Liver (tissue), 10 donors: ENCODE measurements at places on chromosomes 4 and X.
A peak's percentile ranks its signal among the peaks of the same experiment; 100 is the strongest.

GRCh38 chr4:15364183-15364582, 63.6 kb upstream of the C1QTNF7 start:
- no peak for DNase-seq

GRCh38 chr4:183157215-183157614, 58.2 kb downstream of the WWC2 start:
- DNase-seq, result no peak

DNA sequence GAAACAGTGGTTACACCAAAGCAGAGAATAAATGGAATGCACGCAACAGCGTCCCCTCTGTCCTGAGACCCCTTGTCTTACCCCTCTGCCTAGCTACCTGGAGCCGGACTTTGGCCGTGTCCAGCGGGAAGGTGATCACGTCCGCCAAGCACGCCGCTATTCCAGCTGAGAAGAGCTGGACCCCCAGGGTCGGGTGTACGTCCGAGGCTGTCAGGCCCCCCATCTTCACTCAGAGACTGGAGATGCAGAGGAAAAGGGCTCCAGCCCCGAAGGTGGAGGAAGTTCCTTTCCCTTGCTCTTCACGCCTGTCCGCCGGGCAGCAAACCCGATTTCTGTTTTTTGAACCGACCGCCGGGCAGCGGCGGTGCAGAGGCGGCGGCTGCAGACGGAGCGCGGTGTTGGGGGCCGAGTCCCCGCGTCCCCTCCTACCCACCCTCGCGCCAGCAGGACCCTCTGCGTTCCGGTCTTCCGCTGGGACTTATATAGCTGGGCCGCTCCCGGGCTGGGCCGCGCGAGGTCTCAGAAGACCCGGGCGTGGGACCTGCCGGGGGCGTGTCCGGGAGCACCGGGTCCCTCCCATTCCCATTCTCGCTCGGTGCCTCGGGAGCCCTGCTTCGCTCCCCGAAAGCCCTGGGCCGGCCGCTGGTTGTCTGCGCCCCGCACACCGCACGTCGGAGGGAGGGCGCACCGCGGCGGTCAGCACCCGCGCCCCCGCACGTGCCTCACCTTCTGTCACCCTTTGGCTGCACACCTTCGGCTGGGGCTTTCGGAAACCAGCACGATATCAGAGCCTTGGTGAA, at the start of gene UCP1:
TSS of gene UCP1 (minus strand) at position 455 of the 800 bp plus-strand sequence. CDS start at position 223, 232 bp downstream.
- DNase-seq, result no peak

DNA sequence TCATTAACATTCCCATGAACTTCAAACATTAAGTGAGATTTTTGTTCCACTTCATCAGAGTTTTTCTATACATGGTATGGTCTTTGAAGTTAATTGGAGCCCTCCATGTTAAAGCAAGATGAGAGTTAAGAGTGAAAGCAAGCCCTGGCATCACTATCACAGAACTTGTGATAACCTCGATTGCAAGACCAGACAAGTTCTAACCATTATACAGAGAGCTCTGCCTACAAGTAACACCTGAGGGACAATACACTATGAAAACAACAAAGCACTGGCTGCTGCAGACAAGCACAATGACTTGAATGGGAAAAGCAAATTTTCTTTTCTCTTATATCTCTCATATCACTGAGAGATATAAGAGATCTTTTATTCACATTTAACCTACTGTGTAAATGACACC, 126.6 kb upstream of the GYPA start:
- DNase-seq, result no peak

- DNase-seq, result peak; percentile 62
Observed at GRCh38 chr4:55733932-55734331, 85.7 kb upstream of the EXOC1L start.

DNA sequence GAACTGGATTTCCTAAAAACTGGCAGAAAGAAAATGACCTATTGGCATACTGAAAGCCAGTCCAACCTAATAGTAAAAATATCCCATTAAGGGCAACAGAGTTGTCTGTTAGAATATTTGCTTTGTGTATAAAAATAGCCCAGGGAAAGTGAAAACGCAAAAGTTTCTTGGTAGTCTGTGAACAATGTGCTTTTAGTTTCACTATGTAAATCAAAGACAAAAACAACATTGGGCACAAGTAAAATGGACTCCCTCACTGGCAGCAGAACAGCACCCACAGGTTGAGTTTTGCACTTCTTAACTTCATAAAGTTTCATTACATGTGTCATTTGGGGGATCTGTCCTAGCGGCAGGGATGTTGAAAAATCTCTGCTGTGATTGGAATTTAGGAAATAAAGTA, 4.3 kb upstream of the FGG start:
- DNase-seq, result no peak
